Fibroblast of the conjunctiva (primary cell): ENCODE measurements at places on chromosomes 7 and 10.

DNA sequence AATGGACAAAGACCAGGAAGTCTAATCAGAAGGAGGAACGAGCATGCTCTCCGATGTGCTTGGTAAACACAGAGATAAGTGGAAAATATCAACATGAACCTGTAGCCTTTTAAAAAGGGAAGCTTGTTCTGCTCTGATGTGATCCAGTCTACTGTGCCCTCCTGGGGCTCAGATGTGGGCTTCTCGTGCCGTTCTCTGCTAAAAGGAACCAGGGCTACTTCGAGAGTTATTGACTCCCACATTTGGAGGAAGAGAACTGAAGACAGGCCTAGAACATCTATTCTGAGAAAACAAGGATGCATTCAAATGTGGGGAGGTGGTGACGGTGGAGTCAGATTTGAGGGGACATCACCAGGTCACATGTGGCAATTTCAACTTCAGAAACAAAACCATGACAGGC lies 325.4 kb downstream of the GLRX3 start:
- DNase-seq, result no peak

- DNase-seq, result no peak
Observed at GRCh38 chr10:21964983-21965665, 38.4 kb downstream of the DNAJC1 start.

- no peak for DNase-seq
Observed at GRCh38 chr7:92042056-92042737, 92.1 kb downstream of the CYP51A1 start.

GRCh38 chr7:79781716-79782115 lies 328.2 kb upstream of the MAGI2 start:
- DNase-seq, result no peak

- no peak for DNase-seq
Observed at GRCh38 chr10:131822692-131823245, 78.0 kb upstream of the PPP2R2D start.

GRCh38 chr10:46232084-46232483 lies 54.7 kb upstream of the ANTXRL start:
- DNase-seq, result no peak

GRCh38 chr7:74263399-74264120 lies 9.4 kb upstream of the RFC2 start:
- no peak for DNase-seq

DNA sequence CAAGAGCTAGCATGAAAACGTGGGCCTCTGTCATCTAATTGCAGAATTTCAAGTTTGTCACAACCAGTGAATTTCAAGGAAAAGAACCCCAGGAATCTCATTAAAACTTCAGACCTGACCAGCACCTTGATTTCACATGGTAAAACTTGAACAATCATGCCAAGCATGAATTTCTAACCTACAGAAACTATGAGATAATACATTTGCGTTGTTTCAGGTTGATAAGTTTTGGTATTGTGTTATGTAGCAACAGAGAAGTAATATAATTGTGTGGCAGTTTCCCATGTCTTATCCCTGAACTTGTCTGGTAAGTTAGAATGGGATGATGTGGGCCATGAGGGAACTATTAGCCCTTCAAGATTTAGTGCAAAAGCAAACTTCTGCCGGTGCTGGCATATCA lies 530.1 kb downstream of the ANKRD7 start:
- no peak for DNase-seq

DNA sequence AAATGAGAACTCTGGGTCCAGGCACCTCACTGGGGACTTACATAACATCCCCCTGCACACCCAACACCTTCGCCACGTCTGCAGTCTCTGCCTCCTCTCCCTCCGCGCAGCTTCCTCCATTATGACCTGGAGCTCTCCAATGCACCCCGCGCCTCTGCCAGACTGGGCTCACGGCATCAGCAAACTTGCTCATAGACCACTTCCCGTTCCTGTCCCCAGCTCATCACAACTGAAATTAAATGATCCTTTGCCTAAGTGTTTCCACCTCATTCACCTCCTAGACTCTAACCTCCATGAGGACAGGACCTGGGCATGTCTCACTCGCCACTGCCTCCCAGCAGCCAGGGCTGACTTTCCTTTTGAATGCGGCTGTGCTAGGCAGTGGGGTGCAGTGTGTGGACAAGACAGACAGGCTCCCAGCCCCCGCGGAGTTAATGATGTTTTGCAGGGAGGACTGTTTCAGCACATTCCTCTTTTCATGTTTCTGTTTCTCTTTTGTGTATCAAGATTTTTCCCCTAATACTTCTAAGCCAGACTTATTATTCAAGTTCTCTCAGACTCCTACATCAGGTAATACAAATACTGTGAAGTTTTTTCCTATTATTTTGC lies 18.8 kb downstream of the CHST15 start:
- no peak for DNase-seq

GRCh38 chr10:50618624-50619023 lies 5.1 kb downstream of the SGMS1 start:
- DNase-seq, result no peak

DNA sequence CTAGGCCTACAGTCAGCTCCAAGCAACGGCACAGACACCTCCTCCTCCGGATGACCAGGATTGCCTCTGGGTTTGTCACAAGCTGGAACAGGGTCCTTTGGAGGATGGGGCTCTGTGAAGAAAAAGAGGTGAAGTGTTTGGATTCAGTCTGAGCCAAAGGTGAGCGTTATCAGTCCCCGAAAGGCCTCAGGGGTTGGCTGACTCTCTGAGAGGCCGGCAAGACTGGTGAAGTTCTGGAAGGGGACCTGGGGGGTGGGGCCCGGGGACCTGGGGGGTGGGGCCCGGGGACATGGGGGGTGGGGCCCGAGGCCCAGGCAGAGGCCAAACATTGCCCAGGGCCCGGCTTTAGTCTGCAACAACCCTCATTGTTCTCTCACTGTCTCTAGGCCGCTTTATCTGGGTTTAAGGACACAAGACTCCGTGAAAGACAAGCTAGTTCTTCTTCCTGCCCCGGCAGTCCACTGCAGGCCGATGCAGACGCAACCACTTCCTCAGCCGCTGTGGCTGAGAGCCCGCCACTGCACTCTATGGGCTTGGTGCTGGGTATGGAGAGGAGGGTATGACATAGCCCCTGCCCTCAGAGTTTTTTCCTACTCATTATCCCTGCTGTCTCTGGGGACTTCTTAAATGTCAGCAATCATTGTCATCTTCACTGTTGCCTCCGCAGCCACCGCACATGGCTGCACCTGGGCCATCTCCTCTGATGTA lies 27.4 kb upstream of the PSAP start:
- DNase-seq, result no peak

DNA sequence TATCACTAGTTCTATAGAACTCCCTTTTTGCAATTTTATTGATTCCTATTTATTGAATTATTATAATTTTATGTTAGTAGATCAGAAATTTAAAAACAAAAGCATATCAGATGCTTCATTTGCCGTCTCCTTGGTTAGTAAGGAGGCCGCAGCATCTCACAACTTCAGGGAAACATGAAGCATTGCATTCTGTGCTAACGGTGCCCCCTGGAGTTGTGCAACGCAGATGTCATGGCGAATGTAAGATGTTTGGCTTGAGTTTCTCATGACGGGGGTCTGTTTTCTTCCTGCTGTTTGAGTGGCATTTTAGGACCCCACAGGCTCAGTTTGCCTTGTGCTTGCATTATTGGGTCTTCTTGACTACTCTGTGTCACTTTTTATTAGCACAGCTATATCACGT lies 124.8 kb downstream of the CNNM2 start:
- DNase-seq, result no peak

DNA sequence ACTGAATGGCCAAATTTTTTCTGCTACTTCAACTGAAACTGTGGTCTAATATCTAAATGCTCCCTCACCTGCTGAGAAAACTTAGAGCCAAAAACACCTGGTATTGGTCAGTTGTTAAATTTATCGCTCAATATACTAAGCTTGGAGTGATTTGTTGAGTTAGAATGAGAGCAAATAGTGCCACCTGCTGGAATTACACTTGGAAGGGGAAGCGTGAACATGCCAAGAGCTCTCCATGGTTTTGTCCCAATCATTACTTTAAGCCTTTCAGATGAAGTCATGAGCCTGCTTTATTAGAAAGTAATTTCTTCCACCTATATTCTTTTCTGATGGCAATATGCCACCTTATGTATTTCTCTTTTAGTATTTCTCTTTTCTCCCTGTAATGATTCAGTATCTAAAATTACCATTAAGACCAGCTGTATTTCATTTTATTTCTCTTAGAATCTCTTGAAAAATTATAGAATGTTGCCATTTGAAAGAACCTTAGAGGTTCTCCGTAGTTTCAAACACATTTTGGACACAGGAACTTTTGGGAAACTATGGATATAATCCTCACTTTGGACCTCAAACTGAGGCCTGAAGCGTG lies 447.8 kb upstream of the C7orf33 start:
- DNase-seq, result peak; percentile 21

- DNase-seq, result peak; percentile 85
Observed at GRCh38 chr7:112001091-112001826, 204.9 kb downstream of the DOCK4 start.

- peak; percentile 5 for DNase-seq
Observed at GRCh38 chr10:28248092-28248491, 54.8 kb downstream of the MPP7 start.

GRCh38 chr7:33982425-33982786 lies 77.1 kb downstream of the BMPER start:
- DNase-seq, result peak; percentile 64

- no peak for DNase-seq
Observed at GRCh38 chr10:126596472-126597016, 73.9 kb downstream of the C10orf90 start.

DNA sequence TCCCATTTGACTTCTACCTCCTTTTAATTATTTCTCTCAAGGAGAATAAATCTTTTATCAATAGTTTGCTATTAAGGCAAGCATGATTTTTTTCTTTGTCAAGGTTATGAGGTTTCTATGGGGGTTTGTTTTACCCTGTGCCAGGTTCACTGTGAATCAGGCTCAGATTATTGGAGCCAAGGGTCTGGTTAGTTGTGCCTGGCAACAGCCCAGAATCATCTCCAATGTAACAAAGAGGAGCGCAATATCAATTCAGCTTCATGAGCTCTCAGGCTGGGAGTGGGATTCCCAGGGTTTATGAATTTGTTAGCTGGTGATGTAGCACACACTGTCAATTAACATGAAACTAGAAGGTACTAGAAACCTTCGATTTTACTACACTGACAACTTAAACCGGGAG lies 73.2 kb downstream of the AASS start:
- DNase-seq, result no peak

DNA sequence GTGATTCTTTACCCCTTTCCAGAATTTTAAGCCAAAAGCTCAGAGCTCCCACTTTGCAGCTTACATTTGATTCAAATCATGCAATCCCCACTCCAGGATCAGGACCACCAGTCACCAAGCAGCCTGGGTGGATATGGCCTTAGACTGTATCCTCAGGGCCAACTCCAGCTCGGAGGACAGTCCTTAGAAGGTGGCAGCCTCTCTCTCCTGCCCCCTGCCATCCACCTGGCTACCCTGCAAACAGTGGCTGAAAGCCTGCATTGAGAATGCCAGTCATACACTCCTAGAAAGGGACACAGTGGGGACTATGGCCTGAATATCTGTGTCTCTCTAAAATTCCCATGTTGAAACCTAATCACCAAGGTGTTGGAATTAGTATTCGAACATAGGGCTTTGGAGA lies 50.0 kb upstream of the KCNMA1 start:
- DNase-seq, result no peak

- DNase-seq, result no peak
Observed at GRCh38 chr7:125605241-125605640, 675.6 kb upstream of the POT1 start.

DNA sequence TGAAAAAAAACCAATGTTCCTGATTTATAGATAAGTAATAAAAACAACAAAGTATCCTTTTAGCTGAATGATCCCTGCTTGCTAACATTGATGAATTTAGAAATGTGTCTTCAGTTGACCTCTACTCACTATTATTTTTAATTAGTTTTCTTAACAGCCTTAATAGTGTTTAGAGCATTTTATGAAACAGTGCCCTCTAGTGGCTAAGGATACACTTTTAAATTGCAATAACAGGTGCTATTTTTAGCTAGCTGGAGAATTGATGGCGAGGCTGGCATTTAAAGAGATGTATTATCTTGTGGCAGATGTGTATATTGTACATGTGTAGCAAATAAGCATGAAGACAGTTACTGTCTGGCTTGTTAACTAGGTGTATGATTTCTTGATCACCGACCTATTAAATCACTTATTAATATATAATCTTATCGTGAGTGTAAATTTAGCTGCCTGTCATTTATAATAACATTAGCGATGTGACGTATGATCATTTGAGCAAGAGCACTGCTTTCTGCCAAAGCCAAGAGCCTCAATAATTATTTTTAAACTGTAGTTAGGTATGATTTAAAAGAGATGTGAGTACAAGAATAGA lies 451.9 kb downstream of the DPP6 start:
- no peak for DNase-seq

GRCh38 chr10:93152136-93152535 lies 78.4 kb downstream of the CYP26A1 start:
- no peak for DNase-seq

GRCh38 chr10:29424017-29424416 lies 135.1 kb downstream of the LYZL1 start:
- DNase-seq, result no peak

DNA sequence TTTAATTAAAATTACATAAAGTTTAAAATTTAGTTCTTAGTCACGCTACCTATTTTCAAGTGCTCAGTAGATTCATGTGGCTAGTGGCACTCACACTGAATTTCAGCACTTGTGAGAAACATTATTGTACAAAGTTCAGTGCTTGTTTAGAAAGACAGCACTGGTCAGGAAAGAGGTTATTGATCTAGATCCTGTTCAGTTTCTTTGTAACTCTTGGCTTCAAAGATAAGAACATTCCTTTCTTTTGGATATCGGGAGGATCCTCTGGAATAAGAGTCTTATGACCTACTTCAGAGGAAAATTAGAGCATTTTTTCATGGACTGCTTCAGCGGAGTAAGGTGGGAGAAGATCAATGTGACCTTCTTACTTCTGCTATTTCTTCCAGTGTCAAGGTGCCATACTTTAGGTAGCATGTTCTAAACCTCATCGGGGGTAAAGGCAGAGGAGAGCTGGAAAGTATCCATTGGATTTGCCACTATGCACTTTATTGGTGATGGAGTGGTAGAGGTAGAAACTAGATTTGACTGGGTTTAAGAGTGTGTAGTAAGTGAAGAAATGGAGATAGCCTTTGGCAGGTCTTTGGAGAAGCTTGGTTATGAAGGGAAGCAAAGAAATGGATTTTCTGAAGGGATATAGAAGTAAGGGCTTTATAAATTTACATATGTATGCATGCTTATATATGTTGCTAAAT lies 39.9 kb downstream of the PHYHIPL start:
- no peak for DNase-seq

GRCh38 chr10:90913774-90914420 lies 7.0 kb downstream of the ANKRD1 start:
- no peak for DNase-seq

DNA sequence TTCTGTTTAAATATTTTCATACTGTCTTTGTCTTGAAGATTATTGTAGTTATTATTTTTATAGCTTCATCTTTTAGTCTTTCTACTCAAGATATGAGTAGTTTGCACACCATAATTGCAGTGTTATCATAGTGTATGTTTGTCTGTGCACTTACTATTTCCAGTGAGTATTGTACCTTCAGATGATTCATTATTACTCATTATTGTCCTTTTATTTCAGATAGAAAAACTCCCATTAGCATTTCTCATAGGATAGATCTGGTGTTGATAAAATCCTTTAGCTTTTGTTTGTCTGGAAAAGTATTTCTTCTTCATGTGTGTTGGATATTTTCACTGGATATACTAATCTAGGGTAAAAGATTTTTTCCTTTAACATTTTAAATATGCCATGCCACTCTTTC lies 646.2 kb upstream of the GRM3 start:
- DNase-seq, result no peak
